ENCODE measurements at places on chromosomes 11 and 22. TPM values are rescaled to one million over a fixed set of nuclear protein-coding genes. Genes with fewer than 3 reads are reported as not detected.

DNA sequence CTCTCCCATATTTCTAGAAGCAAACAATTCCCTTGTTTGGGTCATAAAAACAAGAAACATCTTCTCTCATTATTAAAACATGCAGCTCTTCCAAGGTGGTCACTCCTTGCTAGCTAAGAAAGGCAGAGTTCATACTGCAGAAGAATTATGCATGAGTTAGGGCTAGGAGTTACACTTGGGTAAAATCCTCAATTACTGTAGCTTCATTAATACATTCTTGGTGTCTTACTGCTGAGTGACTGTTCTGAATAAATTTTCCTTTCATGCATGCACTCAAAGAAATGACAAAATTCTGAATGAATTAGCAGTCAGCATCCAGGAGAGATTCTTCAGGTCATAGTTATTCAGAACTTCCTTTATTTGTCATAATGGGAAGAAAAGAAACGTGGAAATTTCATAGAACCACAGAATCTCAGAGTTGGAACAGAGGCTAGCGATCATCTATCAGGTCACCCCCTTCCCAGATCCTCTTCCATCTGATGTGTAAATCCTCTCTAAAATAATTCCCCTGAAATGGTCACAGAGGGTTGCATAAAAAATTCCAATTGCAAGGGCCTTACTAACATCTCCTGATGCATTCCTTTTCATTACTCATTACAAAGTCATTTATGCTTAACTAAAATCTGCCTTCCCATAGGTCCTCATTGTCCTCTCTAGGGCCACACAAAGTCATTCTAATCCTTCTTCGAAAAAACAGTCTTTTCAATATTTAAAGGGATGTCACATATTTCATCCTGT is 771.5 kb downstream of the DLG2 start:
- H3K4me1 ChIP-seq, result no peaks in the 10 kb centered on the region
- no peak for DNase-seq
- H3K27ac ChIP-seq, result no peak overlapping the region
- no peaks in the 10 kb centered on the region for H3K36me3 ChIP-seq

Gene USP35
- 5.8 TPM for total RNA-seq

GRCh38 chr22:33112580-33112979 is 54.4 kb upstream of the SYN3 start:
- no peaks in the 10 kb centered on the region for H3K4me1 ChIP-seq
- H3K27ac ChIP-seq, result no peak overlapping the region
- DNase-seq, result no peak
- H3K4me3 ChIP-seq, result no peak overlapping the region

Gene TEX12
- 0.22 TPM for total RNA-seq

All from left ventricle myocardium inferior (tissue), 1 donor.